Chondrocyte (in vitro differentiated cells): ENCODE measurements at places on chromosomes 11 and 22.

GRCh38 chr22:37752189-37753087 is 55.3 kb upstream of the GCAT start:
- H3K4me1 ChIP-seq, result peaks cover 60% of the 10 kb centered on the region
- no peaks in the 10 kb centered on the region for H3K27me3 ChIP-seq
- H3K27ac ChIP-seq, result peak overlapping the region; percentile 87
- H3K4me3 ChIP-seq, result no peak overlapping the region
- H3K36me3 ChIP-seq, result peaks cover 12% of the 10 kb centered on the region

DNA sequence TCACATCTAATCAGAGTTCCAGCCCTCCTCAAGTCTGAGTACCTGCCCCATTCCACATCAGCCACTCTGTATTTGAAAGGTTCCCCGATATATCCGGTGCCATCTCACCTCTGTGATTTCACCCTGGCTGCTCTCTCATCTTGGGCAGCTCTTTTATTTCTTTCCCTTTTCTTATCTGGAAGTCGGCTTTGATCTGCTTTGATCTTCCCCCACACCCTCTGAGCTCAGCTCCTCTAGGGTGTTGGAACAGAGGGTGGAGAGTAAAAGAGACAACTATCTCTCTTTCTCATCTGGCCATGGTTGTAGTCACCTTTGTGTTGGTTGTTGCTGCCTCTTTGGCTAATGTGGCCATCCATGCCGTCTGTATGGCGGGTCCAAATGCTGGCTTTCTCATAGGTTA is 108.3 kb downstream of the ENTHD1 start:
- H3K27me3 ChIP-seq, result peaks cover 22% of the 10 kb centered on the region
- no peaks in the 10 kb centered on the region for H3K36me3 ChIP-seq
- H3K4me3 ChIP-seq, result no peak overlapping the region
- H3K4me1 ChIP-seq, result no peaks in the 10 kb centered on the region
- no peak for DNase-seq

DNA sequence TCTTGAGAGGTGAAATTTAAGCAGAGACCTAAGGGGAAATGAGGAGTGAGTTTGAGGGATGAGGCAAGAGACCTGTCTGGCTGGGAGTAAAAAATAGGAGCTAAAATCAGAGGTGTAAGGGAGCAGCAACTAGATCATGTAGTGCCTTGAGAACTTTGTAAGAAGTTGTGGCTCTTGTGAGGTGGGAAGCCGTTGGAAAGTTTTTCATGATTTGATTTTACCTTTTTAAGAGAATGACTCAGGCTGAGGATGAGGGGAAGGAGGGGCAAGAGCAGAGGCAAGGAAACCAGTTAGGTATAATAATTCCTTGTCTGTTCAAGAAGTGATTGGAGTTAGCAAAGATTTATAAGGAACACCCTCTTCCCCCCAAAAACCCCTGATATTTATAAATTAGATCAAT is 25.8 kb downstream of the QSER1 start:
- no peak for DNase-seq
- H3K27ac ChIP-seq, result peak overlapping the region; percentile 39
- H3K4me3 ChIP-seq, result no peak overlapping the region
- peaks cover 5% of the 10 kb centered on the region for H3K4me1 ChIP-seq
- H3K36me3 ChIP-seq, result no peaks in the 10 kb centered on the region

DNA sequence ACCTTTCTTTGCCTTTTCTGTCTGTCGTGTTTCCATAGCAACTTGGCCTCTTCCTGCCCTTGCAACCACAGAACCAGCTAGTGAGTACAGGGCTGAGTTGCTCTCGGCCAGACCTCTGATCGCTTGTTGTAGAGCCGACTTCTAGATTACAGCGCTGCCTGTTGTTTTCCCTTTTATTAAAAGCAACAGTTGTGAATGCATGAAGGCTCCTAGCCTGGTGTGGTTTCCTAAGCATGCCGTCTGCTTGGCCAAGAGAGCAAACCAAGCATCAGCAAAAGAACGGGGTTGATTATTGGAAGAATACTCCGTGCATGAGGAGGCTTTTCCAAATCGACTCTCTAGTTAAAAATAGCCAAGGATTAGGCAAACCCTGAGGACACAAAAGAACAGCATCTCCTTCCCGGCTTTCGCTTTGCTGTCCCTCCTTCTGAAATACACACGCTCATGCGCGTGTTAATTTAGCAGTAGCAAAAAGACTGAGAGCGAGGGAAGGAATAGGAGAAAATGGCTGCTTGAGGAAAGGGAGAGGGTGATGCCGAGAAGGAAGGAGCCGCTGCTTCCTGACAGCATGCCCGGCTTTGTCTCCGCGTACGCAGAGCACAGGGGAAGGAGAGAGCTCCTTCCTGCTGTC is 71.5 kb upstream of the TTC12 start:
- no peak overlapping the region for H3K4me3 ChIP-seq
- H3K4me1 ChIP-seq, result no peaks in the 10 kb centered on the region
- H3K27me3 ChIP-seq, result no peaks in the 10 kb centered on the region
- no peak overlapping the region for H3K27ac ChIP-seq
- no peaks in the 10 kb centered on the region for H3K36me3 ChIP-seq

- no peak for DNase-seq
- H3K36me3 ChIP-seq, result peaks cover 23% of the 10 kb centered on the region
- no peak overlapping the region for H3K4me3 ChIP-seq
- H3K4me1 ChIP-seq, result peaks cover 17% of the 10 kb centered on the region
- no peaks in the 10 kb centered on the region for H3K27me3 ChIP-seq
- no peak overlapping the region for H3K27ac ChIP-seq
Observed at GRCh38 chr22:40368836-40369235, 1.6 kb upstream of the SGSM3 start.

GRCh38 chr11:111419641-111420327 is 40.7 kb upstream of the POU2AF1 start:
- H3K4me3 ChIP-seq, result no peak overlapping the region
- H3K36me3 ChIP-seq, result no peaks in the 10 kb centered on the region
- DNase-seq, result no peak
- peaks cover 27% of the 10 kb centered on the region for H3K27me3 ChIP-seq
